ENCODE measurements at places on chromosomes 2 and 18.
A peak's percentile ranks its signal among the peaks of the same experiment; 100 is the strongest.

DNA sequence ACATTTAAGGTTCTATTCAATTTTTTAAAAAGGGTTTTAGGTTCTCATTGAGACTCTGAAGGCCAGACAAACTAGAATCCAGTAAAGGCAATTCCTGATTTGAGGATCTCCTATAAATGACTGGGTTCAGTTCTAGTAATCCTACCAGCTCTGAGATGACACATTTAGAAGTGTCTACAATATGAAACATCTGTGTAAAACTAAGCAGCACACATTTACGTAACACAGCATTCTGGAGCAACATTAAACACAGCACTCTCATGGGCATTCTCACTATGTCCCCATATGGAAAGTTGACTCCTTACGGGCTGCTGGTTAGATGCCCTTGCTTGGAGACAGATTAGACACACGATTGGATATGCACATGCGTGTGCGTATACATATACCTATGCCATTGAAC, 114.4 kb downstream of the ZNF385B start:
- no peak for DNase-seq

- DNase-seq: peak; percentile 78
Observed at GRCh38 chr18:7740821-7741220, 173.7 kb downstream of the PTPRM start.

DNA sequence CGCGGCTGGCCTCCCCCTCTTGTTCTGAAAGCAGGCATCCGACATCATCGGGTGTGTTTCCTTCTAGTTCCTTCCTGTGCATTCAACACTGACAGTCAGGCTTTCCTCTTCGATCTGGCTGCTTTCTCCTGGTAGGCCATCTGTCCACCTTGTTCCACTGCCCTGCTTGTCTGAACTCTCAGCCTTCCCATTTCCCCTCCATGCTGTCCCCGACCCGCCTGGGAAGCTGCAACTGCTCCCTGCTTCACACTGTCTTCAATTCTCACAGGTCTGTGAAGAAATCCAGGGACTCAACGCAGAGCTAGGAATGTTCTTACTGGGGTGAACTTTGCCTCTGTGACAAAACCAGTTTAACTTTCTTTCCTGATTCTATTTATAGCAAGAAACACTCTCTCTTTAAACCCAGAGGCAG, 43.0 kb downstream of the KIF3C start:
- peak; percentile 41 for DNase-seq

DNA sequence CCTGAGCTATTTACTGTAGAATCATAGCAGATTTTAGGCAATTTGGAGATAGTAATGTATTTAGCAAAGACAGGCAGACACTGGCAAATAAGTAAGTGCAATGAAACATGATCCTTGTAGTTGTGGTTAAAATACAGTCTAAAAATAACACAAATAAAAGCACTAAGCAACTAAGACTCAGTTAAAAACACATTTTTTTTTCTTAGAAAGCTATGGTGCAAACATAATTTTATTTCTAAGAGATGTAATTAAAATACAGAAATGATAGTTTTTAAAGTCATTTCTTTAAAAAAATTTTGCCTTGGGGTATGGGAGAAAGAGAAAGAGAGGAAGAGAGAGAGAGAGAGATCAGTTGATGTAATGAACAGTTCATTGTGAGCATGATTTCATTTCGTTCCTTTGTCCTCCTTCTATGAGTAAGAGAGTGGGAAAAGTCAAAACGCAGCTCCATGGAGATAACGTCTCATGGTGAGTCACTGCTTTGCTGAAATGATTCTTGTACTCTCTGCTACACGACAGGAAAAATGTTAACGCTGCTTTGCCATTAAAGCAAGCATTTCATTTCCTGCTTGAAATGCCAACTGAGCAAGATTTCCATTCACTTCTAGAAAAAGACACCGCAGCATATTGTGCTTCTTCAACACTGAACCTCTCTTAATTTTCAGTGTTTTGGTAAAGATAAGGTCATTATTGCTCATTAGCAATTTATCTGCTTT, 61.3 kb upstream of the PGAP1 start:
- peak; percentile 97 for DNase-seq

DNA sequence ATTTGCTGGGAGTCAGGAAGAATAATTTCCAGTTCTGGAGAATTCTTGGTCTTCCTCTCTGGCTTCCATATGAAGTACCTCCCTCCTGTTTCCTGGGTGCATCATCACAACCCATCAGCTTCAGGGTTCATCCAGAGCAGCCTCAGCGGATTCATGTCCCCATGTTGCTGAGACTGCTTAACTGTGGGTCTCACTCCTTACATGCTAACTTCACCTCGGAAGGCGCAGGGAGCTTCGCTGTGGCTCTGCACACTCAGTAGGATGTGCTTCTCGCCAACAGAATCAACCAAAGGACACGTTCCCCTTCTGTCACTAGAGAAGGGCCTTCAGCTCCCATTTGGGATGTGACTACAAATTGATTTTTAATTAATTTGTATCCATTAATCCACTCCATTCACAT, 24.2 kb downstream of the FBLN7 start:
- no peak for DNase-seq

DNA sequence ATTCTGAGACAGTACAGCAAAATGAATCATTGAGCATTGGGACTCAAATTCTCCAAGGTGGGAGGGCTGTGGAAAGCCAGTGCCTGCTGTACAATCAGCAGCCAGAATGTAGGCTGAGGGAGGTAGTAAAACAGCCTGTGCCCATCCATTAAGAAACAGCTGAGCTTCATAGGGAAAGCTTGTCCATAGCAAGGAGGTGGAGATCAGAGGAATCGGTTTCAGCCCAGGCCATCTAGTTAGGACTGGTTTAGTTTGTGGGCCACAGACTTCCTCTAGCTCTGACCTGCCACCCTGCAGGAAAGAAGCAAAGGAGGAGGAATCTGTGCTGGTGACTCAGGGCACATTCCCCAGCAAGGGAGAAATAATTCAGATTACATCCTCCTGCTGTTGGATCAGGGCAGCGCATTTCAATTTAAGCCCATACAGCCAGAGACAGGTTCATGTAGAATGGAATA, 333.4 kb downstream of the SETBP1 start:
- peak; percentile 85 for DNase-seq

Data from choroid plexus epithelial cell (primary cell).